ENCODE measurements at places on chromosomes 7 and 10.

- peak; percentile 58 for DNase-seq
Observed at GRCh38 chr10:33412653-33413361, 78.3 kb upstream of the NRP1 start.

GRCh38 chr10:117718986-117719920 lies 176.7 kb downstream of the EMX2 start:
- no peak for DNase-seq

DNA sequence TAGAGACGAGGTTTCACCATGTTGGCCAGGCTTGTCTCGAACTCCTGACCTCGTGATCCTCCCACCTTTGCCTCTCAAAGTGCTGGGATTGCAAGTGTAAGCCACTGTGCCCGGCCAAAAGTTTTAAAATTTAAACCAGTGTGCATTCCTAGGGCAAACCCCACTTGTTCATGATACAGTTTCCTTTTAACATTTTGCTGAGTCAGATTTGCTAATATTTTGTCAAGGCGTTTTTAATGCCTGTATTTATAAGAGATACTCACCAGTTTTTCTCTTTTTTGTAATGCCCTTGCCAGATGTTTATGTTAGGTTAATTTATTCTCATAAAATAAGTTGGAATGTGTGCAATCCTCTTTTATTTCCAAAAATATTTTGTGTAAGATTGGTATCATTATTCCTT lies 927.4 kb downstream of the DNAJB9 start:
- no peak for DNase-seq

DNA sequence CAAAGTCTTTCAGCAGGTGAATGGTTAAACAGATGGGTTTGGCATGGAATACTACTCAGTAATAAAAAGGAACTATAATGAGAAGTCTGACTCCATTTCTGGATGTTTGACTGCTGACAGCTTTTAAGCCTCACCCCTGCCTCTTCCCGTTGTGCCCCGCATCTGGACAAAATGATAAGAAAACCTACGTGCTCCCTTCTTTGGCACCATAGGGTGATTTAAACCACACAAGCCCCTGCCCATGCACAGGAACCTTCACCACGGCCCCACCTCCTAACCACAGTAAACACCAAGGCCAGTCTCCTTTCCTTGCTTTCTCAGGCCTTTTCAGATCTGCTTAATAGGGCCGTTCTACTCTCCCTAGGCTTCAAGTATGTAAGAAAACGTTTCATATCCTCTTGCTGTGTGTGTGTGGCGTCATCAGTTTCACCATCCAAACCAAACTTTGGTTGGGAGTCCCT lies 47.1 kb upstream of the UBN2 start:
- DNase-seq, result no peak

GRCh38 chr10:91761721-91762120 lies 36.5 kb upstream of the TNKS2 start:
- DNase-seq, result no peak

DNA sequence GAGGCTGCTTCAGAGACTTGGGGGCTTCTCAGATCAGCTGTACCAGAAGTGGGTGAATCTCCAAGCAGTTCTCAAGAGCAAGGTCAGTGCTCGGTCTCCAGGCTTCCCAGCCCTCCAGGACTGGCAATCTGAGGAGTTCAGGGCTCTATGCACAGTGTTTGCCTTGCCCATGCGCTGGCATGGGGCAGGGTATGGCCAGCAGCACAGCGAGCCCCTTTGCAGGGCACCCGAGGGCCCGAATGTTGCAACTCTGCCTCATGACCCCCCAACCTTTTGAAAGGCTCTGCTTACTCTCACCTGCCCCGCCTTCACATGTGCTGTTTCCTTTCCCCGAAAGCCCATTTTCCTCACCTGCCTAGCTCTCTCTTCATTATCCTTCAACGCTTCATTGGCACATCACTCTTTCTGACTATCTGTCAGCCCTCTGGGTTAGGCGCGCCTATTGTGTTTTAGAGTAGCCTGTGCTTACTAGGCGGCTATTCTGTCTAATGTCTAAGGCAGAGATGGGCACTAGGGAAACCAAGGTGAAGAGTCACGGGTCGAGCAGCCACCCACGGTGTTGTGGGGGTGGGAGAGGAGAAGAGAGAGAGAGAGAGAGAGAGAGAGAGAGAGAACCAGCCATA lies 83.6 kb downstream of the WDFY4 start:
- DNase-seq, result no peak

DNA sequence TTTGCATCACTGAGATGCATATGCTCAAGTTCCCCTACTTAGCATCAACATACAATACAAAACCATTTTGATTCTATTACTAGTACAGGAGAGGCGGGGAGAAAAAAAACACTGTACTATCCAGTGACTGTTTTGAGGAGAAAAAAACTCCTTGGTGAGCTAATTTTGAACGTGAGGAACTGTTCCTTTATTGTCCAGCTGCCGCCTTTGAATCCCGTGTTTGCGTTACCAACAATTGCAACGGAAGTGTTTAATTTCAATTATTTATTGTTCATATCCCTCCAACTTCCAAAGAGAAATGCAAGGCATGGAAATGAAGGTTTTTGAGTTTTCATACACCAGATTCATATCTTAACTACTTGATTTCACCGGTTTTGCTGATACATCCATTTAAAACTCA lies 66.4 kb upstream of the ARHGAP21 start:
- DNase-seq, result no peak

- DNase-seq, result no peak
Observed at GRCh38 chr7:15489383-15489782, 72.4 kb downstream of the AGMO start.

DNA sequence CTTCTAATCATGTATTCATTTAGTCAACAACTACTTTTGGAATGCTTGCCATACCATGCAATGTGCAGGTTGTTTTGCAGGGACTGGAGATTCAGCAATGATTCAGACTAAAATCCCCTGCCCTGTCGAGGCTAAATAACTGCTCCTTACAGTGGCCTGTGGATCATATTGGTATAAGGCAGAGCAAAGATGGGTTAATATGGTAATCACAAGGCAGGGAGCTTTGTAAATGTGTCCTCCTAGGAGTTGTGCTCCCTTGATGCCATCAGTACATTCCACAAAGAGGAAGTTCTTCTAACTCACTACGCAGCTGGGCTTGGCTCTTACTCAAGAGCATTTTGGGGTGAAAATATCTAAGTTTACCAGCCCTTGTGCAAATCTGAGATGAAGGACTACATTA lies 614 bp upstream of the IFIT2 start:
- no peak for DNase-seq

- DNase-seq, result no peak
Observed at GRCh38 chr10:106592396-106592795, 572.1 kb downstream of the SORCS1 start.

- DNase-seq, result no peak
Observed at GRCh38 chr7:132270517-132270916, 305.8 kb downstream of the PLXNA4 start.

DNA sequence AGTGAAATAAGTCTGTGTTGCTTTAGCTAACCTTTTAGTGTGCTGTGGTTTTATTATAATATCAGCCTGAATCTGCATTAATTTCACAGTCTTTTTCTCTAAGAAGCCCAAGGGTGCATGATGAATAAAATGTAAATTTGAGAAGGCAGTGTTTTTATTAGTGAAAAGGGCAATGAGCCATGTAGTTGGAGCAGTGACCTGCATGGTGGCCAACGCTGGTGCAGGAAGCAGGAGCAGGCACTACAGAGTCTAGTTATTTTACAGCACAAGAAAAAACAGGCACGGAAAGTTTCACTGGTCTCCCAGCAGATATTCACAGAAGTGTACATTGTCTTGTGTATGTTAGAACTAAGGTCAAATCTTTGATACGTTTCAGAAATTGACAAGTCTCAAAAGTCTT lies 247.8 kb downstream of the CELF2 start:
- DNase-seq, result no peak
